ENCODE measurements at places on chromosomes 16 and 17.

GRCh38 chr17:76585033-76585648 lies 519 bp downstream of the ST6GALNAC2 start:
- no peak for DNase-seq

GRCh38 chr16:10681310-10682308 lies 13.1 kb downstream of the TEKT5 start:
- no peak for DNase-seq

- no peak for DNase-seq
These were observed 18.7 kb downstream of the ARL2BP start for GRCh38 chr16:57263541-57264351.

- no peak for DNase-seq
These were observed 11.7 kb upstream of the SREBF1 start for GRCh38 chr17:17848311-17849082.

- no peak for DNase-seq
These were observed 24.8 kb downstream of the MYO18A start for GRCh38 chr17:29155227-29155965.

- DNase-seq = no peak
These were observed 26.5 kb upstream of the MTSS2 start for GRCh38 chr16:70712359-70712758.

- DNase-seq = no peak
These were observed 28.7 kb downstream of the CDK5RAP3 start for GRCh38 chr17:47999582-47999981.

- DNase-seq = no peak
These were observed 105.9 kb downstream of the SALL1 start for GRCh38 chr16:51045186-51045585.

GRCh38 chr16:49734331-49734730 lies 121.6 kb downstream of the ZNF423 start:
- DNase-seq = no peak

GRCh38 chr17:49978501-49978900 lies 9.5 kb downstream of the DLX4 start:
- DNase-seq = no peak

GRCh38 chr17:67511012-67511411 lies 133.9 kb downstream of the PITPNC1 start:
- no peak for DNase-seq

GRCh38 chr16:75535211-75535843 lies 581 bp downstream of the CHST5 start:
- no peak for DNase-seq

DNA sequence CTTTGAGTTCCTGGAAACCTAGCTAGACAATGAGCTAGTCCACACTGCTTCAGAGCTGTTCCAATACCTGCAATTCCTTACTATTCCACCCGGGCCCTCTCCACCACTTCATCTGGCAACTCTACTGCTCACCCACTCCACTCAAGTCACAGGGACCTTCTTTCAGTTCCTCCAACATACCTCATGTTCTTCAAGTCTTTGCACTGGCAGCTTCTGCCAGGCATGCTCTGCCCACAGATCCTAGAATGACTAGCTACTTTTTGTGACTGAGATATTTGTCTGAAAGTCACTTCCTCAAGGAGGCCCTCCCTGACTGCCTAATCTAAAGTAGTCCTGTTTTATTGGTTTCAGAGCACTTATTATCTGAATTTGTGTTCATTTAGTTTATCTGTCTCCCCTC lies 86.4 kb downstream of the TEX14 start:
- no peak for DNase-seq

DNA sequence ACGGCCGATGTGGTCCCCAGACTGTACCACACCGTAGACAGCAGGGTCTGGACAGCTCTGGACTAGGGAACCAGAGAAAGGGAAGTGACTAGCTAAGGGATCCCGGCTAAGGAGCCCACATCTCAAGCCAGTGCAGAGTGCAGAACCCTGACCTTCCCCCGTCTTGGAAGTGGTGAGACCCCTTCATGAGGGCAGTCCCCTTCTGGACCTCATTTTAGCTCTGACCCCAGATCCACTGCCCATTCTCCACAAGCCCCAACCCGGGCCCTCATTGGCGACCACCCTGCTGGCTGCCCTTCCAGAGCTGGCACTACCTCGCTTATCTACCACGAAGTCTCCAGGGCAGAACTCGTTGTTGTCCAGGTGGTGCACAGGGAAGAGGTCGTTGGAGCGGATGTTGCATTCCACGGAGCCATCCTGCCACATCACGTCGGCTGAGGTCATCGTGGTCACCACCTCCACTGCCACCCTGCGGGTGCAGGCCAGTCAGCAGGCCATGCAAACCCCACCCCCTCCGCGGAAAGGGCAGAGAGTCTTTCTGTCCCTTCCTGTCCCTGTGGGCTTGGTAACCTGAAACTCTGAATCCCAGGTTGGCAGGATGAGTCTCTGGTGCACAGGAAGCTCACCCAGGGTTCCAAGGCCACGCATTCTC lies 14.2 kb downstream of the SPHK1 start:
- DNase-seq = no peak

- DNase-seq = no peak
These were observed 277.1 kb downstream of the CEP112 start for GRCh38 chr17:65914784-65915342.

GRCh38 chr17:1965556-1966273 lies 59.4 kb downstream of the RTN4RL1 start:
- no peak for DNase-seq

DNA sequence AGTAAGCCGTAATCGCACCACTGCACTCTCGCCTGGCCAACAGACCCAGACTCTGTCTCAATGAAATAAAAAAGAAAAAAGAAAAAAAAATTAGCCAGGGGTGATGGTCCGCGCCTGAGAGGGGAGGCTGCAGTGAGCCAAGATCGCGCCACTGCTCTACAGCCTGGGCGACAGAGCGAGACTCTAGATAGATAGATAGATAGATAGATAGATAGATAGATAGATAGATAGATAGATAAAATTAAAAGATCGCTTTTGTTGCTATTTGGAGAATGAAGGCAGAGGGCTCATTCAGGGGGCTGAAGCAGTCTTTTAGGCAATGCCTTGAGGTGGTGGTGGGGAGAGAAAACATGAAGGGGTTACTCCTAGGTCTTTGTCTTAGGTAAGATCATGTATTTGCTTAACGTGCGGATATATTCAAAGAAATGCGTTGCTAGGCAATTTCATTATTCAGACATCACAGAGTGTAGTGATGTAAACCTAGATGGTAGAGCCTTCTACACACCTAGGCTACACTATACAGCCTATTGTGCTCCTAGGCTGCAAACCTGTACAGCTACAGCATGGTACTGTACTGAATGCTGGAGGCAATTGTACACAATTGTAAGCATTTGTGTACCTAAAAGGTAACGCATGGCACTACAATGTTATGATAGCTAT lies 4.3 kb upstream of the HES7 start:
- no peak for DNase-seq

DNA sequence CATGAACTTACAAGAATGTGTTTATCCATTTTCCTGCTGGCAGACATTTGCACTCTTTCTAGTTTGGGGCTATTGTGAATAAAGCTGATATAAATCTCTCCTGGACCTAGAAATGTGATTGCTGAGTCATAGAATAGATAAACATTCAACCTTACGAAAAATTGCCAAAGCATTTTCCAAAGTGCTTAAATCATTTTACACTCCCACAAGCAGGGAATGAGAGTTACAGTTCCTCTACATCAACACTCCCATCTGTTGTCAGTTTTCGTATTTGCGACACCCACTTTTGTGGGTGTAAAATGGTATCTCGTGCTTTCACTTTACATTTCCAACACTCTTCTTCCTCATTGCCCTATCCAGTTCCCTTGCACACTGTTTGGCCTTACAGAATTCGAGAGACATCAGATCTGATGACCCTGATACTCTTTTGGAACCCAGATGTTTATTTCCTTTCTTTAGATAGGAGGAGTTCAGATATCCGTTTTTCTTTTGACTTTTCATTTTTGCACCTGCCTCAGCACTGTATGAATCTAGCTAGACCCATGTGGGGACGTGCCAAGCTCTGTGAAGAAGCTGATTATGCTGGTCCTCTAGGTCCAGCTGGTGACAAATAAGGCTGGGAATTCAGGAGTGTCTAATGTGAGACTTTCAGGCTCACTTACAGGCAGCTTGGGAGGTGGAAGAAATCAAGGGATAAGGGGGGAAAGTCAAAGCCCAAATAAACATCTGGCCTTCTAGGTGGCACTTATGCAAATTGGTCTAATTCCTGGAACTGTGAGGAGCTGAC lies 14.0 kb downstream of the SOX9 start:
- no peak for DNase-seq

DNA sequence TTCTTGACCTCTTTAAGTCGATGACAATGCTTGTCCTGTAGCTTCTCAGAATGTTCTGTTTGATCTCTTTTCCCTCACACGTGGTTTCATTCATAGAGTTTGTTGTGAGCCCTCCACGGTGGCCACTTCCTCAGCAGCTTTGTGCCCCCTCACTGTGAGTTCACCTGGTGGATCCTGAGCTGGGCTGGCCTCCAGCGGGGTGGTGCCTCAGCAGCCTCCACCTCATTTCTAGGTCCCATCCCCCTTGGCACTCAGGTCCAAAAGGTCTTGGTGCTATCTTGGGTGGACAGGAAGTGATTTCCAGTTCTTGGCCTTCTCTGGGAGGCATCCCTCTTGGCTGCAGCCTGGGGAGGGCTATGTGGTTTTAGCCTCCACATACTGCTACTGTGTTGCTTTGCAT lies 203.2 kb upstream of the WSCD1 start:
- DNase-seq = no peak

- DNase-seq = no peak
These were observed 423.8 kb upstream of the PSMD7 start for GRCh38 chr16:73872856-73873255.

- DNase-seq = no peak
These were observed 85.1 kb downstream of the WWOX start for GRCh38 chr16:78184238-78185183.

GRCh38 chr17:81427173-81428120 lies 32.2 kb downstream of the BAHCC1 start:
- DNase-seq = no peak

- DNase-seq = peak; percentile 88
These were observed 7.0 kb downstream of the NOS2 start for GRCh38 chr17:27793168-27793905.
